ENCODE measurements at places on chromosomes 16 and 17.
A peak's percentile ranks its signal among the peaks of the same experiment; 100 is the strongest.

GRCh38 chr17:81317961-81318605, 23.0 kb upstream of the SLC38A10 start:
- DNase-seq = no peak

DNA sequence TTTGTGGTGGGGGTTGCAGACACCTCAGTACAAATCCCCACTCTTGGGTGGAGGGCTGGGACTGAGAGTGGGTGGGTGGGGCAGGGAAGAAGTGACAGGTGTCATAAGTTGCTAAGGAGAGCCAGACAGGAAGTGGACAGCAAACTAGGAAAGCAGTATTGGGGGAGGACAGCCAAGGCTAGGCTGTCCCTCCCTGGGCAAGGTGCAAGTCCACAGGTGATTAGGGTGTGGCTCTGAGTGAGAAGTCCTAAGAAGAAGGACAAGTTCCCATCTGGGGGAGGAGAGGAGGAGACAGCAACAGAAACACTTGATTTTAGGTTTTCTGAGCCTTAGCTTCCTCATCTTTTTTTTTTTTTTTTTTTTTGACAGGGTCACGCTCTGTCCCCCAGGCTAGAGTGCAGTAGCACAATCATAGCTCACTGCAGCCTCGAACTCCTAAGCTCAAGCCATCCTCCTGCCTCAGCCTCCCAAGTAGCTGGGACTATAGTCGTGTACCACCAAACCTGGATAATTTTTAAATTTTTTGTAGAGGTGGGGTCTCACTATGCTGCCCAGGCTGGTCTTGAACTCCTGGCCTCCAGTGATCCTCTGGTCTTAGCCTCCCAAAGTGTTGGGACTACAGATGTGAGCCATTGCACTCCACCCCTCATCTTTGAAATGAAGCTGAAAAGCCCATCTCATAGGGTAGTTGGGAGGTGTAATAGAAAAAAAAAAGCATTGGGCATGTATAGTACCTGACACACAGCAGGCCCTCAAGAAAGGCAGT, 2.5 kb downstream of the MAPK3 start:
- DNase-seq = no peak

- DNase-seq = no peak
Observed at GRCh38 chr17:69732272-69732918, 317.9 kb downstream of the MAP2K6 start.

DNA sequence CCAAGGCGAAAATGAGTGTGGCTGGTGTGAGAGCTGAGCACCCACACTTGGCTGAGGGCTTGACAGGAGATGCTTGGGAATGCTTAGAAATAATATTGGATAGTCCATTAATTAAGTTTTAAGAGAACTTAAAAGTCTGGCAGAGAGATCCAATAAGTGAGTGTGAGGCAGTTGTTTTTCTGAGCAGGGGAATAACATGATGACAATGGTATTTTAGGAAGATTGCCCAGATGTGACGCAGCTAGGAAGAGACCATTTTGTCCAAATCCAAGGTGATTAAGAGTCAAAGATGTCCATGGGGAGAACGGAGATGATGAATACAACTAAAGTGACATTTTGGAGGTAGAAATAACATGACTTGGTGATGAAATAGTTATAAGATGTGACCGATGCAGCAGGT, 102.8 kb upstream of the AXIN2 start:
- DNase-seq = peak; percentile 42

DNA sequence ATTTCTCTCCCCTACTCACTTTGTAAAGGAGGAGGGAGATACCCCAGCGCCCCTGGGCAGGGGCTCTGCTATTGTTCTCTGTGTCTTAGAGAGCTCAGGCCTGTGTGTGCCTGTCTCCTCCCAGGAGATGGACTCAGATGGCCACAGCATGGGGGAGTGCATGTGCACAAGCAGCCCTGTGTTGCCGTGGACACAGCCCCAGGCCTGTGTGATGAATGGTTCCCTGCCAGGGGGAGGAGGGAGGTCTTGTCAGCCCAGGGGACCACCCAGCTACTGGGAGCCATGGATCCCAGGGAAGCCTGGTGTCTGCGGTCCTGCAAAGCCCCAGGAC, 26.3 kb downstream of the GINS2 start:
- no peak for DNase-seq

DNA sequence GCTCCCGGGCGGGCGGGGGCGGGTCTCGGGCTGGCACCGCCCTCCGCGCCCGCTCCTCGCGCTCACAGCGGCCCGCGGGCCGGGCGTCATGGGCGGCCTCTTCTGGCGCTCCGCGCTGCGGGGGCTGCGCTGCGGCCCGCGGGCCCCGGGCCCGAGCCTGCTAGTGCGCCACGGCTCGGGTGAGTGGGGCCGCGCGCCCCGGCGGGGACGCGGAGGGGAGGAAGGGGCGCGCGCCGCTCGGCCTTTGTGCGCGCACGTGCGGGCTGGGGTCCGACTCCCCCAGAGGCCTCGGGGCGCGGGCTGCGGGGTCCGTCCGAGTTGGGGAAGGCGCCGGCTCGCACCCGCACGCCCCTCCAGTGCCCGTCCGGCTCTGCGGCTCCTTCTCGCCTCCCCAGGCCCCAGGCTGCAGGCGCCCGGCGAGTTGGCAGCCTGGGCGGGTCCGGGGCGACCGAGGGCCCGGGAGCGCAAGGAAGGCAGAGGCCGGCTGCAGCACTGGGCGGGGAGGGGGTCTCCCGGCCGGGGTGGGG, at the start of gene NME4:
TSS of gene NME4 (plus strand) at position 65 of the 527 bp plus-strand sequence. CDS start at position 89, 24 bp downstream.
- no peak for DNase-seq

- peak; percentile 74 for DNase-seq
Observed at GRCh38 chr17:74961657-74962350, 10.8 kb downstream of the HID1 start.

GRCh38 chr17:74490716-74491115, 24.3 kb downstream of the CD300A start:
- DNase-seq = no peak

GRCh38 chr16:69924041-69924775, 26.9 kb upstream of the CLEC18A start:
- DNase-seq = no peak

- no peak for DNase-seq
Observed at GRCh38 chr16:51756447-51757123, 605.5 kb upstream of the SALL1 start.

DNA sequence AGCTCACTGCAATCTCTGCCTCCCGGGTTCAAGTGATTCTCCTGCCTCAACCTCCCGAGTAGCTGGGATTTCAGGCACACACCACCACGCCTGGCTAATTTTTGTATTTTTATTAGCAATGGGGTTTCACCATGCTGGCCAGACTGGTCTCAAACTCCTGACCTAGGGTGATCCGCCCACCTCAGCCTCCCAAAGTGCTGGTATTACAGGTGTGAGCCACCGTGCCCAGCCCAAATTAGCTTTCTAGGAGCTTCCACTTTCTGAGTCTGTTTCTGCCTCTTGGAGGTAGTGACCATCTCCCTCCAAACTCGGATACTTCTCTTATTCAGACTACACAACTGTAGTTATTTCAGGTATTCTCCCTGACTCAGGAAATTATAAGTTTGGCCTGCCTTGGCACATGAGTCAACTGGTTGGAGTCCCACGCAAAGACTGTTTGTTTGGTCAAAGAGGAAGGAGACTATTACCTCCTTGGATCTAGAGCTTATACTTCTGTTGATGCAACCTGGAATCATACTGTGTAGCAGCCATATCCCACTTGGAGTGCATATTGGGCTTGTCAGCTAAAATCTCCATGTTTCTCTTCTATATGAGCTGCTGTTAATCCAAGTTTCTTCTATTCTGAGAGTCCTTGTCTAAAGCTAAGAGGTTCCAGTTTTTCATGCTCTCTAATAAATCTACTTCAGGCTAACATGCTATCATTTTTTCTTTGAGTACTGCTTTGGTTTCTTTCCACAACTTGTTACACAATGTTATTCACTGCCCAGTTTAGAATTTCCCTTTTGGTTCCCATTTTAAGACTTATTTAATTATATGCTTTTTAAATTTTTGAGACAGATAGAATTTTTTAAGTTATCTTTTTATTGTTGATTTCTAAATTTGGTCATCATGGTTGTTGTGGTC, 7.5 kb downstream of the IL4R start:
- DNase-seq = peak; percentile 24

GRCh38 chr16:47358816-47359215, 102.0 kb downstream of the ITFG1 start:
- DNase-seq = no peak

DNA sequence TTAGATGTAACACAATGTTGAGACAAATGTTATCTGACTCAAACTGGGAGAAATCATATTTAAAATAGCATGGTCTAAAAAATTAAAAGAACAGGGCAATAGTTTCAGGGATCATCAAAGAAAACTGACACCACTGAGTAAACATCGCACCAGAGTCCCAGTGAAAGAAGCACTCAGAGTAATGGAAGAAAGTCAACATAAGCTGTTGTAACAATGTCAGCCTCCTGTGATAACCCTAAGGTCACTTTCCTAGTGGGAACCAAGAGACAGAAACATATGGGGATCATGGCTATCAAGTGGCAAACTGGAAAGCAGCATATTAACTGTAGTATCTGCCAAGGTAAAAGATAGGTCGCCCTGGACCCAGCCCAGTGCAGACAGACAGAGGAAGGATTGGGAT, 160.8 kb downstream of the CA10 start:
- no peak for DNase-seq

DNA sequence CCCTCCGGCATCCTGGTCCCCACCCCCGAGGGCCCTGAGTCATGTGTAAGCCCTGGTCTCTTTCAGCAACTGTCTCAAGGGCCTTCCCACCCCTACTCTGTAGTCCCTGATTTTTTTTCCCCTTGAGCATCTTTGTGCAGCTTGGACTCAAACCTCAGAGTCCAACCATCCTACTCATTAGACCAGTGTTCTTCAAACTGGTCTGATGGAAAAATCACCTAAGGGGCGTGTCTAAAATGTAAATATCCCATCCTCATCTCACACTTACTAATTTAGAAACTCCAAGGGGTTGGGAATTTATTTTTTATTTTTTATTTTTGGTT, 624 bp downstream of the G6PC3 start:
- no peak for DNase-seq

GRCh38 chr16:77327717-77328116, 107.1 kb downstream of the ADAMTS18 start:
- DNase-seq = no peak

- no peak for DNase-seq
Observed at GRCh38 chr16:25063102-25063501, 47.9 kb upstream of the ARHGAP17 start.

DNA sequence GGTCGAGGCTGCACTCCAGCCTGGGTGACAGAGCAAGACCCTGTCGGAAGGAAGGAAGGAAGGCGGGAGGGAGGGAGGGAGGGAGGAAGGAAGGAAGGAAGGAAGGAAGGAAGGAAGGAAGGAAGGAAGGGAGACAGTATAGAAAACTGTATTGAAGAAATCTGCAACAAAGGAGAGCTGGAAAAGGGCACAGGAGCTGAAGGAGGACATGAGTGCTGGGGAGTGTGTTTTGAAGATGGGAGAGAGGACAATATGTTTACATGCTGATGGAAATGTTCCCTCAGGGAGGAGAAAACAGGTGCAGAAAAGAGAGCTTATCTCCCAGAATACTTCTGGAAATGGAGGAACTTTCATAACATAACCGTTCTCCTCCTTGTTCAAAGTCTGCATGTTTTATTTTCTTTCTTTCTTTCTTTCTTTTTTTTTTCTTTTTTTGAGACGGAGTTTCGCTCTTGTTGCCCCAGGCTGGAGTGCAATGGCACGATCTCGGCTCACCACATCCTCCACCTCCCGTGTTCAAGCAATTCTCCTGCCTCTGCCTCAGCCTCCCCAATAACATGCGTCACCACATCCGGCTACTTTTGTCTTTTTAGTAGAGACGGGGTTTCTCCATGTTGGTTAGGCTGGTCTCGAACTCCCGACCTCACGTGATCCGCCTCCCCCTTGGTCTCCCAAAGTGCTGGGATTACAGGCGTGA, 2.7 kb upstream of the HAP1 start:
- no peak for DNase-seq

All from fibroblast of gingiva (primary cell).